ENCODE measurements at places on chromosomes 2 and 18.

DNA sequence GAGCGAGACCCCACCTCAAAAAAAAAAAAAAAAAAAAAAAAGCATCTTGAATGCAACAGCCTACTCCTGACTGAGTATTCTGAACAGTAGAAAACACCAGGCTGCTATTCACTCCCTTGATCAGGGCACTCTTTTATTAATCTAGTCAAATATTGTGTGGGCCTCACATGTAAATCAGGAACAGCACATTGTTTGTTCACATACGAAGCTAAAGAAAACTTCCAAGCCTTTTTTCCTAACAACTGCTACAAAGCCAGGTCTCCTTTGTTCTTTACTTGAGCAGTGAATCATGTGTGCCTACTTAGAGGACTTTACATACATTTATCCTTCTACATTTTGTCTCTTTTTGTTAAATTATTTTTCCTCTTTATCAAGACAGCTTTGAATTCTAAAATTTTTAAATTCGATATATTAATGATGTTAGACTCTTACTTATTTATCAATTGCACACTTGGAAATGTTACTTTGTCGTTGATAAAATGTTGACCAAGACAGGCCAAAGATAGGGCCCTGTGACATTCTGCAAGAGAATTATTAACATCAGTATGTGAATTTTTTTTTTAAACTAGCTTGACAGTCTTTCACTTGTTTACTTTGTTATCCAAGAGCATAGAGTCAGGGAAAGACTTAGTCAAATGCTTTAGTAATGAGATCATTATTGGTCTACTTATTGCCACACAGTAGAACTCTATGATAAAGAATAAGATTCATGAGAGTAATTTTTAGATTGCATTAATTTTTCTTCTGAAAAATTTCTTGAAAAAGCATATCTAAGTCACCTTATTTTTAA, 13.2 kb downstream of the SPATS2L start:
- no peak for DNase-seq

DNA sequence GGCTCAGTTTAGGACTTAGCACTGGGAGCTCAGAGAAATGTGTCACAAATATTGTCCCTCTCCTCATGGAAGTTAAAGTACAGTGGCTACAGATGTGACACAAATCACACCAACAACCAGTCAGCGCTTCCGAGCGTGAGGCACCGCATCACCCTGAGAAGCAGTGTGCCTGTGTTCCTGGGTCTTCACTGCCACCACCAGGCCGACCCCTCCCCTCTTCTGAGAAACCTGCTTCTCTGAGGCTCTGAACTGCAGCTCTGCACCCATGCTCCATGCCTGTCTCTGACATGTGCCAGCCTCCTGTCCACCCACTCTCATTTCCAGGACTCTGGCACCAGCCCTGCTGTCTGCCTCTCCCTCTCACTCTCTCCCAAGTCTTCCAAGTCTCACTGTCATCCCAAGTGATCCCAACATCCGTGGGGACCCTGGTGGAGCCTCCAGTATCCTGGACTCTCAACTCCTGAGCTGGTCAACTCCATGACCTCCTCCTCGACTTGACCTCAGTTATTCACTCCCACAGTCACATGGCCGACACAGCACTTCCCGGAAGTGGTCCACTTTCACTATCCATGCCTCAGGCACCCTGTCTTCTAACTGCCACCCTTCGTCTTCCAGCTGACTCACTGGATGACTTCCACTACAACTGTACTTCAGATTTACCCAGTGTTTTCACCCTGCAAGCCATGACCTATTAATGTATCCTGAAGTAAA, 73.5 kb downstream of the FBXO15 start:
- DNase-seq, result no peak

DNA sequence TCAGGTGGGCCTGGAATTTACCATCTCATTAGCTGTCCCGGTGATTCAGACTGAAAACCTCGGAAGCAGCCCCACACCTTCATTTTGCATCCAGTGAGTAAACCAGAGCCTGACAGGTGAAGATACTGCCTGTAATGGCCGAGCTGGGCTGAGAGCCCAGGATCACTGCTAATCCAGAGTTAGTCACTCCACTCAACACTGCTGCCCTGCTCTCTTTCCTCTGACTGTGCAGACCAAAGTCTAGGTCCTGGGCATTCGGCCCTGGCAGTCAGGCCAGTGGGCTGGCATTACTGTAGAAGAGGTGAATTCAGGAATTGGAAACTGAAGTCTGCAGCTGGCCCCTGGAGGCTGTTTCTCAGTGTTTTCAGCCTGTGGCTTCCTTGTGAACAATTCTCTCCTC, 44.3 kb downstream of the TMEM17 start:
- no peak for DNase-seq

DNA sequence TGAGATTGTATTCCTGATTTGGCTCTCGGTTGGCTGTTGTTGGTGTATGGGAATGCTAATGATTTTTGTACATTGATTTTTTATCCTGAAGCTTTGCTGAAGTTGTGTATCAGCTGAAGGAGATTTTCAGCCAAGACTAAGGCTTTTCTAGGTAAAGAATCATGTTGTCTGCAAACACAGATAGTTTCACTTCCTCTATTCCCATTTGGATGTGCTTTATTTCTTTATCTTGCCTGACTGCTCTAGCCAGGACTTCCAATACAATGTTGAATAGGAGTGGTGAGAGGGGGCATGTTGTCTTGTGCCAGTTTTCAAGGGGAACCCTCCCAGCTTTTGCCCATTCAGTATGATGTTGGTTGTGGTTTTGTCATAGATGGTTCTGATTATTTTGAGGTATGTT, 90.4 kb downstream of the CYP26B1 start:
- DNase-seq, result no peak
